Skin of body (tissue), 3 donors: ENCODE measurements at places on chromosomes 6 and 20. TPM values are rescaled to one million over a fixed set of nuclear protein-coding genes. Genes with fewer than 3 reads are reported as not detected.

RNF144B gene
- total RNA-seq: 24.4 TPM

VWA7 gene
- 0.99 TPM for total RNA-seq

TENT5A gene
- total RNA-seq: 45.5 TPM

PLG gene
- total RNA-seq: not detected
